ENCODE measurements at places on chromosomes 1 and 21.
A peak's percentile ranks its signal among the peaks of the same experiment; 100 is the strongest.

DNA sequence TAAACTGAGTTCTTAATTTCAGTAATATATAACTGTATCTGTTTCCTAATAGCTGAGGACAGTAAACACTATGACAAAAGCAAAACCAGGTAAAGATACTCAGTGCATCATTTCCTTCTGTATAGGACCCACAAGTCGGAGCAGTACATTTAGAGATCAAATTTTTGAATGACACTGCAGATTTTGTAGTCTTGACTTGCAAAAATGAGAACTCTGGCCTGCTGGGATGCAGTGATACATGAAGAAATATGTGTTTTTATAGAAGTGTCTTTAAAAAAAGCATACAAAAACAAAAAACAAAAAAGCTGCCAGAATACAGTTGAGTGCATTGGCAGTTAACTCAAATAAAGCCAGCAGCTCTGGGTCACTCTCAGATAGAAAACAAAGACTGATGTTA lies 19.0 kb downstream of the GART start:
- no peak for DNase-seq

GRCh38 chr1:143691400-143691891 lies 280.3 kb downstream of the FAM72C start:
- no peak for DNase-seq

DNA sequence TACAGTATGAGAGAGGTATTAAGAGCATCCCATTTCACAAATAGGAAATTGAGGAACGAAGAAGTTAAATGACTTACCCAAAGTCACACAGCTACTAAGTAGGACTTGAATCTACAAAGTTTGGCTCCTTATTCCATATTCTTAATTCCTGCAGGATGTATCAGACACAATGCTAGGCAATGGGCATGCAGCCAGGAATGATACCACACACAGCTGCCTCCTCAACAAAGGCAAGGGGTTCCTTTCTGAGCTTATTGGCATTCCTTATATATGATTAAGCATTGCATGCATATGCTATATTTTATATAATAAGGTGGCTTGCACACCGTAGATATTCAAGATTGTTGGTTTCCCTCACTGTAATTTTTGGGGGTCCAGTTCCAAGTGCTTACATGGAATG lies 34.2 kb upstream of the JUN start:
- peak; percentile 96 for DNase-seq

- no peak for DNase-seq
Observed at GRCh38 chr1:214715126-214715525, 112.1 kb downstream of the CENPF start.

DNA sequence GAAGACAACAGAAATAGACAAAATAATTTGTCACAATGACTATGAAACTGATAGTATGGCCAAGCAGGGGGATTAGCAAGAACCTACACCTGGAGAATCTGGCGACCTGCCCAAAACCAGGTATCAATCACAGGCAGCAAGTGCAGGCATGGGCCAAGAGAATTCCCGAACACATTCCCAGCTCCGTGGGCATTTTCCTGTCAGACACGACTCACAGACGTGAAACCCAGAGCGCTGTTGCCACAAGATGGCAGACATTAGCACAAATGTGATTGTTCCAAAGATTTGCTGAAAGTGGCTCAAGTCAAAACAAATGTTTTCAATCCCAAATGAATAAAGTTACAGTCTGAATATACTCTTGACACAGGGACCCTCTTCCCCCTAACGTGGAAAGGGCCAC lies 36.8 kb downstream of the HLCS start:
- DNase-seq = no peak

GRCh38 chr1:10612436-10613160 lies 137.8 kb downstream of the PEX14 start:
- no peak for DNase-seq

DNA sequence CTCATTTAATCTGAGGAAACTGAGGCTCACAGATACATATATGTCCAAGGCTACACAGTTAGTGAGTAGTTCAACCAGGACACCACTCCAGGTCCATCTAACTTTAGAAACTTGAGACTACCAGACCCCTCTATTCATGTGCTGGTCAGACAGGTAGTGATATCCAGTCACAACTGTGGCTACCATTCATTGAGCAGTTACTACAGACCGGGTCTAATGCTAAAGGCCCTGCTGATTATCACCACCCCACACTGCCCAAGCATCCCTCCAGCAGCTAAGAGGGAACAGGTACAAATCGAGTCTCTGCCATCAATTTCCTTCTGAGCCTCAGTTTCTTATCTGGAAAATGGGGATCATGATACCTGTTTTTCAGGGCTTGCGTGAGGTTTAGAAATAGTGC lies 5.3 kb downstream of the HPCA start:
- no peak for DNase-seq

- DNase-seq = no peak
Observed at GRCh38 chr1:206497363-206497762, 10.0 kb upstream of the RASSF5 start.

DNA sequence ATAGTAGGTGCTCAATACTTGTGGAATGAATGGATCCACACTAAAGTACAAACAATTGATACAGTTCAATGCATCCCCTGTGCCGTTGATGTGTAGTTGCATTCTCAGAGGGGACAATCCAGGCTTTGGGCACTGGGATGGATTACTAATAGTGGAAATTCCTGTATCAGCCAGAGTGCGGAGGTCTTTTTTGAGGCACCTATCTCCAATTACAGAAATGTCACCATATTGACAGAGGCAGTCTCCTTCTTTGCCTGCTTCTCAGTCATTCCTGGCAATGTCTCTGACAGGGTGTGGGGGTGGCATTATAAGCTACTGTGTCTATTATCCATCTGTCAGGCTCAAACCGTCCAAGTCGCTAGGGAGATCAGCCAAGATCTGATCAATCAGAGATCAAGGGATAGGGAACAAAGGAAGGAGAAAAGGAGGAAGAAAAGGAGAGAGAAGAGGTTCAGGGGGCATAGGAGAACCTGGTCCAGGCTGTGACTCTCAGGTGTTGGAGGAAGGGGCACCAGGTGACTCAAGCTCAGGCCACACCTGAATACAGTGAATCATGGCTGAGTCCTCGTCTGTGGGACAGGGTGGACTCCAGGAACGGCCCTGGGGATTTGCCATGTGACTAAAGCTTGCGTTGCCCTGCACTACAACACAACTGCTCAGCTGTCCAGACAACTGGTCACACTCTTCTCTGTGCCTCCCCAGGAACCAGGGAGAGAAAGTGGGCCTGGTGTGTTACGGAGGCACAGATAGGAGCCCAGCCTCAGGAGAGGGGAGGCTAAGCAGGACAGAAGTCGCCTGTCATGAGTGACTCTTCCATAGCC lies 3.4 kb upstream of the LAMB3 start:
- no peak for DNase-seq

DNA sequence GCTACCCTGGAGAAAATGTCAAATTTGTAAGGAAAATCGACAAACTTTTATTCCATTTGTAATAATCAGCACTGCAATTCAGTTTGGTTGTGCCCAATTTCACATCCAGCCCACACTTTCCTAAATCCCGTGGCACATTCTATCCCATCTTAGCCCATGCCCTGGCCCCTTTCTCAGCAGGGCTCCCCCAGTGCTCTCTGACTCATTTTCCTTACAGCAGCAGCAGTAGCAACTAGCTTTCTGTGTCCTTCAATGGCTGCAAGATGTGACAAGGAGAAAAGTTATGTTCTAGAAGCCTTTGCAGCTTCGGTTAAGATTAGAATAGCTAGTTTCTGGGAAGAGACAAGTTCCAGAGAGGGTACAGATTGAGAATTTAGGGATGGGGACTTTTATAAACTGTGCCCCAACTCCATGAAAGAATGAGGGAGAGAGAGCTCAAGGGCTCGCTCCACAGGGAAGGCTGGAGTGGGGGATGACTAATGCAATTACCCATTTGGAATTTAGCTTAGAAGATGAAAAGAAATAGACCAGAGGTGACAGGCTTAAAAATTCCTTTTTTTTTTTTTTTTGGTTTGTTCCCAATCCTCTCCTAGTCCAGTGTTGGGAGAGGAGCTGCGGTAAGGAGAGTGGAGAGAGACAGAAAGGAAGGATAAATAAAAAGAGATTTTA lies 47.0 kb upstream of the POU2F1 start:
- no peak for DNase-seq

DNA sequence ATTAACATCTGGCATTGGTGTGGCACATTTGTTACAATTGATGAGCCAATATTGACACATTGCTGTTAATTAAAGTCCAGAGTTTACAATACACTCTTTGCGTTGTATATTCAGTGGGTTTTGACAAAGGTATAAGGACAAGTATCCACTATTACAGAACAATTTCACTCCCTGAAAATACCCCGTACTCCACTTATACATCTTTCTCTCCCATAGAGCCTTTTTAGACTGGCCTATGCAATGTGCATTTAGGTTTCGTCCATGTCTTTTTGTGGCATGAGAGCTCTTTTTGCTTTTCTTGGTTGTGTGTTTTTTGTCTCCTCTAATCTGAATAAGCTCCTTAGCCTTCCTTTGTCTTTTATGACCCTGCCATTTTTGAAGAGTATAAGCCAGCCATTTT lies 40.6 kb upstream of the TSNAX start:
- no peak for DNase-seq

- no peak for DNase-seq
Observed at GRCh38 chr1:38249001-38249400, 202.4 kb upstream of the POU3F1 start.

- DNase-seq = no peak
Observed at GRCh38 chr1:26787381-26787705, 407 bp upstream of the PIGV start.

DNA sequence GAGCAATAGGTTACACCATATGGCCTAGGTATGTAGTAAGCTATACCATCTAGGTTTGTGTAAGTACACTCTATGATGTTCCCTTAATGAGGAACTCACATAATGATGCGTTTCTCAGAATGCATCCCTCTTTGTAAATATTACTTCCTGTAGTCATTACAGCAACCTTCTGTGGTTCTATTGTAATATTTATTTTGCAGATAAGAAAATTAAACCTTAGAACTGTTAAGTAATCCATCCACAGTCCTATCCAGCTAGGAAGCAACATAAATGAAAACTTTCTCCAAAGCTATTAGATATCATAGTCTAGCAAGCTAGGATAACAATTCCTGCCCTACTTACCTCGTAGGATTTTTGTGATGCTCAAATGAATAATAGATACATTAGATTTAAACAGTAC lies 88.7 kb downstream of the WLS start:
- DNase-seq = no peak

- no peak for DNase-seq
Observed at GRCh38 chr1:44537538-44537937, 132.5 kb downstream of the RNF220 start.

DNA sequence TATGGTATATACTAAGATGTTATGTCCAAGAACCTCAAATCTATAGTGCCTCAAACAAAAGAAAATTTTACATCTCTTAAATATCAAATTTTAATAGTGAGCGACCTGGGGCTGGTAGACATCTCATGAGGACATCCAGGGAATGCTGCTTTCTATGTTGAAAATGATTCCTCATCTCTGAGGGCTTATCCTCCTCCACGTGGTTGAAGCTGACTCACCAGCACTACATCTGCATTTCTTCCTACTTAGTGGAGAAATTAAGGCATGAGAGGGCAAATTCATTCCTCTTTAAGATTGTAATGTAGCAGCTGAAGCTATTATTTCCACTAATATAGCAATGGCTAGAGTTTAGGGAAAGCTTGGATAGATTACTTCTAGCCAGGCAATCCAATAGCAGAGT lies 529.5 kb downstream of the COL11A1 start:
- no peak for DNase-seq

- DNase-seq = no peak
Observed at GRCh38 chr1:25698252-25698651, 81.7 kb downstream of the MAN1C1 start.

DNA sequence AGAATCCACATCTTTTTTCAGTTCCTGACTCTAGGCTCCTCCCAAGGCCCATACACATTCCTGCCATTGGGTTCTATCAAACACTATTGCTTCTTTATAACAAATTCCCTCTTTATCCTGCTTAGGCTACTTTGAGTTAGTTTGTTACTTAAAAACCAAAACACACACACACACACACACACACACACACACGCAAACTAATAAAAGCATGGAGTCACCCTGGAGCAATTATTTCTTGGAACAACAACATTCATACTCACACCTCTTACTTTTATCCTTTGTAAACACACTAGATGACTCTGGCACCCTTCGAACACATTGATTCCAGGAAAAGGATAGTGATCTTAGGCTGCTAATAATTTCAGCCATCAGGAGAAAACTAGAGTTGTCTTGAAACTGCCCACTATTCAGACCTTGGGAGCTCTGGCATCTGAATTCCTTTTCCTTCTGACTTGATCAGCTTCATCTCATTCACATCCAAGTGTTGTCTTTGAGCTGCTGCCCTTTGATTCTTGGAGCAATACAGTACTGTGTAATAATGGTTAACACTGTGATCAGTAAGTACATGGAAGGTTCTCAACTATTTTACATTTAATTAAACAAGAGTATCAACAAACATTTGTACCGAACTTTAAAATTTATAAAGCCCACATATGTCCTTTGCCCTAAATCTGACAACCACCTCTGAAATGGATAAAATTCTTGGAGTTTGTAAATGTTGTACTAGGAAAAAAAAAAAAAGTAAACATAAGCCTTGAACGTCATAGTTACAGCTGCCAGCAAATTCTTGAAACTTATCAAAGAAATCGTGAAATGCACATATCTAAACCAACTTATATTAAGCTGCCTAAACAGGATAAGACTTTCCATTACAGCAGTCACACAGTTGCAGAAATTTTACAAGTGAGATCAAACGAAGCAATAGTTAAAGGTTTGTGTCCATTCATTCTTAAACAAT lies 2.8 kb upstream of the SEC22B start:
- DNase-seq = no peak

DNA sequence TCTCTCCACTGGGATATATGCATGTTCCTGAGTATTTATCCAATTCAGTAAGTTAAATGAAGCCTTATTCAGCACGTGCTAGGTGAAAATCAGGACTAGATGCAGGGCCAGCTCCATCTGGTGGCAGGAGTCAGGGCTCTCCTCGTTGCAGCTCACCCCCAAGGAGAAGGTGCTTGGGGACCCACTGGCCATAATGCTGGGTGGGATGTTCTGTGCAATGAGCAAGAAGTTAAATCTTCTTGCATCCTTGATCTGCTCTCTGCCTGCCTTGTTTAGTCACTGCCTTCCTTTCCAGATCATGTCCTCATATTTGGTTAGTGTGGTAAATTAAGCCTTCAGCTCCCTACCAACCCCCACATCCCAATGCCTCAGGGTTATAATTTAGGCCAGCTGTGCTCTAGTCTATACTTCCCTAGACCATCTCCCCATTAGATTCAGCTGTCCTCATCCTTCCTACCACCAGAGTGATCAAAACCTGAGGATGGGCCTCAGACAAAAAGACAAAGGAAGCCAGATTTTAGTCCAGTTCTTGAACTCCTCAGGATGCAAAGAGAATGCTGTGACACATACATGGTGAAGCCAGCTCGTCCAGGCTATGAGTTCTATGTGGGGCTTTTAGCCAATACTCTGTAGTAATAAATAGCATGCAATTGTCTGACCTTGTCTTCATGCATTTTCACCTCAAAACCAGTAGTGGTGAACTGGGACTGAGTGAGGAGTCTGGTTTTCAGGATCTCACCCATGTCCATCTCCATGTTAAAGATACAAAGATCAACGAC lies 55.9 kb downstream of the SEC16B start:
- DNase-seq = no peak
